ENCODE measurements at places on chromosomes 6 and 20.

DNA sequence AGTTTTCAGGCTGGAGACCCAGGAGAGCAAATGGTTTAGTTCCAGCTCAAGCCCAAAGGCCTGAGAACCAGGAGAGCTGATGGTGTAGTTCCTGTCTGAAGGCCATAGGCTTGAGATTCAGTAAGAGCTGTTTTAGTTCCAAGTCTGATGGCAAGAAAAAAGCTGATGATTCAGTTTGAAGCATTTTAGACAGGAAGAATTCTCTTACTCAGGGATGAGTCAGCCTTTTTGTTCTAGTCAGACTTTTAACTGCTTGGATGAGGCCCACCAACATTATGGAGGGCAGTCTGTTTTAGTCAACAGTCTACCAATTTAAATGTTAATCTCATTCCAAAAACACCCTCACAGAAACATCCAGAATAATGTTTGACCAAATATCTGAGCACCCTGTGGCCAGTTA lies 2.5 kb downstream of the ZSCAN26 start:
- DNase-seq: no peak

DNA sequence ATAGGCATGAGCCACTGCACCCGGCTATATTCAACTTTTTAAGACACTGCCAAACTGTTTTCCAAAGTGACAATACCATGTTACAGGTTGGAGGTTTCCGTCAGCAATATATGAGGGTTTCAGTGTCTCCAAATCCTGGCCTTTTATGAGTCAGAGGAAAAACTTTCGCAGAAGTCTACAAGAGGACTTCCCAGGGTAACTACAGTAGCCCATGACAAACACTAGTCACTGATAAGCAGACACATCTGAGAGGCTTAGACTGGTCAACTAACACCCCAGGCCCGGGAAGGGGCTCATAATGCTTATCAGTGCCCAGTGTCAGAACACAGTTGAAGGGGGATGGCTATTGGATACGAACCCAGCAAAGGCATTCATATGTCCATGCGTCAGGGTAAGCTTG lies 85.4 kb downstream of the SOX4 start:
- DNase-seq: no peak

DNA sequence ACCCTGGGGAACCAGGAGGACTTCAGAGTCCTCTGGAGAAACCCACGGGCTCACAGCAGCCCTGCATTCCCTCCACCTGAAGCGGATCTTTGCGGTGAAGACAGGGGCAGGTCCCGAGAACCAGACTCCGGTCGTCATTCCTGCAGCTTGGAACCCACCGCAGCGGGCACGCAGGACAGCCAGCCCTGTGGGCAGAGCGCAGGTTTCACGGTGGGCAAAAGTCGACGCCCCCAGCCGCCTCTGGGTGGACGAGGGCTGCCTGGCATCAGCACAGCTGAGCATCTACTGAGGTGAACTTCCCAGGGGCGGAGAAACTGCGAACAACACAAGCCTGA lies 118.3 kb downstream of the PSMB1 start:
- DNase-seq: no peak

GRCh38 chr6:23559587-23560343 lies 566.2 kb upstream of the NRSN1 start:
- no peak for DNase-seq

GRCh38 chr6:83824831-83825230 lies 28.3 kb upstream of the RIPPLY2 start:
- no peak for DNase-seq
